ENCODE measurements at places on chromosomes 5 and 9.

- no peak for DNase-seq
These were observed 113.4 kb upstream of the ASTN2 start for GRCh38 chr9:117528225-117528624.

DNA sequence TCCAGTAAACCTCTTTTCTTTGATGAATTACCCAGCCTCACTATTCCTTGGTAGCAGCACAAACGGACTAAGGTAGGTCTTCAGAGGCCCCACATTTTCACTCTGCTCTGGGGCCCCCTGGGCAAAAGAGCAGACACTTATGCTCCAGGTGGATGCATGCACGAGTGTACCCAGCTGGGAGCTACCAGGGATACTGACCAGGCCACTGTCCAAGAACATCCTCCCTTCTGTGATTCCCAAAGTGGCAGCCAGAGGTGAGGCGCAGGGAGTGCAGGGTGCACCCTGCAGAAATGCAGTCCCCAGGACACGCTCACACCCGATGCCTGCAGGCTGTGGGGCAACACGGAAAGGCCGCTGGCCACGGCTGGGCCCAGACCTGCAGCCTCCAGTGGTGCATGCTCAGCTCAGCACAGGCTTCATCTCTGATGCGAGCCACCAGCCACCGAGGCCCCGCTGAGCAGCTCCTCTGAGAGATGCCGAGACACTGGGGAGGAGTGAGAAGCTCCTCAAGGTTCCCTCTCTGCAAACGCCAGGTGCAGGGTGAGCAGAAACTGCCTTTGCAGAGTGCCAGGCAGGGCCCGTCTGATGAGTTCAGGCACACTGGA lies 48.1 kb upstream of the OLFM1 start:
- DNase-seq: no peak

DNA sequence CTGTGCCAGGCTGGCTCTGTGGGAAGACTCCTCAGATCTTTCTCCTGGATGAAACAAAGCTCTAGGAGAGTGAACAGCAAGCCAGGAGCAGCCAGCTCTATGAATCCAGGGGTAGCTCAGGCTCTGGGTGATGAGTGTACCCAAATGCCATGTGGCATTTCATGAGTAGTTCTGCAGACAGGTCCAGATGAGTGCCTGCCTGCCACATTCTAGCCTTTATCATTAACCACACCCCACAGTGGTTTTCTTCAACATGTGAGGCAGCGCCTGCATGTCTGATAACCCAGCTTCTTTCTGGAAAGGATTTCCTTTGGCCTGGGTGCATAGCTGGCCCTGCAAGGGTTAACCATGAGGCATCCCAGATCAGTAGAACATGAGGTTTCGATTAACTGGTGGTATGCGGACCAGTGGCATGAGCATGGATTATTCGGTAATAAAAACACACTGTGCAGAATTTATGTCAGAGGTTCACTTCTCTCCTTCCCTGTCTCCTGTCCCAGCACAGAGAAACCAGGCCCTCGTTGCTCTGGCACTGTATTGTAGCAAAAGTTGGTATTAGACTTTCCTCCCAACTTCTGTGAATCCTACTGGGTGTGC lies 381.9 kb upstream of the ZNF462 start:
- no peak for DNase-seq

DNA sequence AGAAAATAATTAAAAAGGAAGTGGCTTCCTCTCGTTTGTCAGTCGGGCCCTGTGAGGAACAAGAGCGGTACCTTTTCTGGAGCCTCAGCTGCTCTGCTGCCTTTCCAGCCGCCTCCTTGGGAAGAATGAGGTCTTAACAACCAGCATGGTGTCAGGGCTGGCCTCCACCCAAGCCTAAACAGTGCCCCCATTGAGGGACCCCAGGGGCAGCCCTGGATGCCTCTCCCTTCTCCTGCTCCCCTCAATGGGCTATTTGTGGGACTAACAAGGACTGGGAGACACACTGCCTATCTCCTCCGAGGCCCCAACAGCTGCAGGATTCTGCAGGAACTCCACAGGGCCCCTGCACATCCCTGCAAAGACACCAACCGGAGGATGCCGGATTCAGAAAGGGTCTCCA lies 155.4 kb upstream of the MAP3K1 start:
- DNase-seq: no peak

DNA sequence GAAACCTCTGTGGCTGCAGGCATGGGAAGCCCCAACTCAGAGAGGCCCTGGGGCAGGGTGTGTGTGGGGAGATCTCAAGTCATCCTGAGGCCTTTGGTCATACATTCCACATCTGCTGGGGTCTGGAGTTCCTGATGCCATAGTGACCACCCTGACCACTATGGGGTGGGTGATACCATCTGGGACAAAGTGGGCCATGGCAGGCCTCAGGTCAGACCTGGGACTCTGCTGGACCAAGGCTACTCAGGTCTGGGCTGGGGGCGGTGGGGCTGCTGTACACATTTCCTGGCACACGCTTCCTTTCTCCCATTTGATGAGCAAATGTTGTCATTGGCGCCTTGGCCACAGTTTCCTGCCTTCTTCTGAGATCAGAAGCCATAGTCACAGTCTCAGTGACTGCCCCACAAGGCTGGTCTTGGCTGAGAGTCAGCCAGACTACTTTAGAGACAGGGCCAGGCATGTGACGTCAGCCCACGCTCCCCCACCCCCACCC lies 15.1 kb upstream of the ACSL6 start:
- no peak for DNase-seq

GRCh38 chr5:139392324-139392677 lies 2.6 kb upstream of the MZB1 start:
- no peak for DNase-seq

- DNase-seq: no peak
These were observed 35.2 kb downstream of the FAT2 start for GRCh38 chr5:151555760-151556576.

DNA sequence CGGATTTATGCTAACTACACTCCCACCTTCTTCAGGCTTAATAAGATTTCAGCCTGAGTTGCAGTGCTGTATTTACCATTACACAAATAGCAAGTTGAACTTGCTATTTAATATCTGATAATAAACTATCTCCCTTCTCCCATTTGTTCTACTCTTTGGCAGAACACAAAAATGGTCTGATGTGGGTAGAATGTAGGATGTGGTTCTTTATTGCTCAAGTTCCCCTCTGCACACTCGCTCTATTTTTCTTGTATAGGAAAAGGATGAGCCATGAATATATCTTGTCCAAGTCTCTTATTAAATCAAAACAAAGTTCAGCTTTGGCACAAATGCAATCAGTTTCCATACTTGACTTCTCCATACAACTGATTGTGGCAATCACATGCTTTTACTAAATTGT lies 37.2 kb upstream of the KIF2A start:
- no peak for DNase-seq

DNA sequence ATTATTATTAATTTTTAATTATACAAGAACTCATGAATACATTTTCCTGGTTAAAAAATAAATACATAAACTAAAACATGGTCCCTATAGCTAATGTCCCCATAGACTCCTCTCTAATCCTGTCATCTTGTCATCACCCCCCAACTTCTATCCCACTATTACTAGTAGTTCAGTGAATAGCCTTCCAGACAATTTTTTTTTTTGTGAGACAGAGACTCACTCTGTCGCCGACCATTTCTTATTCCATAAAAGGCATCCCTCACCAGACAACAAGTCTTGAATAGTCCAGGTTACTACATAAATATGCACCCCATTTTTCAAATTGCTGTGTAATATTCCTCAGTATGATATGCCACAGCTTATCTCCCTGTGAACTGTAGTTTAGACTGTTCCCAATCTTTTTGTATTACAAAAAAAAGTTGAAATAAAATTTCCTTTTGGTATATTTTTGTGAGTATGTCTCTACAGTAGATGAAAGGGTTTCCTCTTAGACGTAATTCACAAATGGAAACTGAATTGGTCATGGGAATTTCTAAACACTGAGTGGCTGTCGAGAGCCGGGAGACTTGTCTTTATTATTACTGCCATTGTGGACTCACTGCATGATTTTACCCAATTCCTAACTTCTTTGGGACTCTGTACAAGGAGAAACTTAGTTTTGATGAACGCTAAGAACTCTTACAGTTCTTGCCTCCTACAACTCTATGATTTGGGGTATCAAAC lies 6.4 kb upstream of the ABLIM3 start:
- no peak for DNase-seq

GRCh38 chr5:91486638-91487037 lies 103.5 kb upstream of the ARRDC3 start:
- no peak for DNase-seq

DNA sequence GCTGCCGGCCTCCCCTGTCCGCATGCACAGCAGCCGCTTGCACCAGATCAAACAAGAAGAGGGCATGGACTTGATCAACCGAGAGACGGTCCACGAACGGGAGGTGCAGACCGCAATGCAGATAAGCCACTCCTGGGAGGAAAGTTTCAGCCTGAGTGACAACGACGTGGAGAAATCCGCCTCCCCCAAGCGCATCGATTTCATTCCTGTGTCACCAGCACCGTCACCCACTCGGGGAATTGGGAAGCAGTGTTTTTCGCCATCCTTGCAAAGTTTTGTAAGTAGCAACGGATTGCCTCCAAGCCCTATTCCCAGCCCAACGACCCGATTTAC lies 75.3 kb downstream of the PIP5K1B start:
- DNase-seq: no peak

GRCh38 chr5:15092801-15093200 lies 221.2 kb upstream of the ANKH start:
- no peak for DNase-seq

GRCh38 chr5:57334475-57334874 lies 148.1 kb downstream of the ACTBL2 start:
- no peak for DNase-seq

DNA sequence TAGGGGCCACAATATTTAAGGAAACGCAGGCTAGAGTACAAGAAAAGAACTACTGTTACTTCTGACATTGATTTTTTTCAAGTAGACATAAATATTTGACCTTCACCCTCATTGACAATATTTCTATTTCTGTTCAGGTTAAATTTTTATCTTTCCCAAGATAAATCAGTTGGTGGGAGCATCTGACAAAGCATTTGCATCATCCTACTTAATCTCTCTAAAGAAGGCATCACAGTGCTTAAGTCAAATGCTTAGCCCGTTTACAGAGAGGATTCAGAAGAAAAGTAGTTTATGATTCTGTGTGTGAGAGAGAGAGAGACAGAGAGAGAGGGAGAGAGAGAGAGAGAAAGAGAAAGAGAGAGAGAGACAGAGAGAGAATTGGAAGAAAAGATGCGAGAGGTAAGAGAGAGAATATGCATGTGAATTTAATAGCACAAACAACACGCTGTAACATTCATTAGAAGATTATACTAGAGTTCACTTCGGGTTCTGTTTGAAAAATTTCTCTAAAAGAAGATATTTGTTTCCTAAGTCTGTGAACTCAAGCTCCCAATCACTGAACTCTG lies 1093.3 kb upstream of the CDH6 start:
- DNase-seq: no peak

DNA sequence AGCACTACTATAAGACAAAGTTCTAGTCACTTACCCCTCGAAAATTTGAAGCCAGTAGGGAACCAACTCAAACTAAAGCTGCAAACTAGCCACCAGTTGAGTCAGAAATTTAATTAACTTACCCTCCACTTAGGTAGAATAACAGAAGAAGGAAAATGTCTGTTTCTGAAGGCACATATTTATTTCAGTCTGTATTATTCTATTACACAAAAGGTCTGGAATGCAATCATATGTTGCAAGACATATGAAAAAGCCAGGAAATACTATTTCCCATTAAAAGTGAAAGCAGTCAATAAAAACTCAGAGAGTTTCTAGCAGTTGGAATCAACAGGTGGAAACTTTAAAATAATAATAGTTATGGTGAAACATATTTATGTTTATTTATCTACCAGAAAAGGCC lies 79.2 kb upstream of the SLCO4C1 start:
- DNase-seq: no peak

GRCh38 chr9:92857236-92857635 lies 20.6 kb downstream of the ZNF484 start:
- no peak for DNase-seq

- no peak for DNase-seq
These were observed 307.5 kb downstream of the ZNF608 start for GRCh38 chr5:124438903-124439281.

- no peak for DNase-seq
These were observed 51.2 kb upstream of the FCN2 start for GRCh38 chr9:134829356-134829937.

DNA sequence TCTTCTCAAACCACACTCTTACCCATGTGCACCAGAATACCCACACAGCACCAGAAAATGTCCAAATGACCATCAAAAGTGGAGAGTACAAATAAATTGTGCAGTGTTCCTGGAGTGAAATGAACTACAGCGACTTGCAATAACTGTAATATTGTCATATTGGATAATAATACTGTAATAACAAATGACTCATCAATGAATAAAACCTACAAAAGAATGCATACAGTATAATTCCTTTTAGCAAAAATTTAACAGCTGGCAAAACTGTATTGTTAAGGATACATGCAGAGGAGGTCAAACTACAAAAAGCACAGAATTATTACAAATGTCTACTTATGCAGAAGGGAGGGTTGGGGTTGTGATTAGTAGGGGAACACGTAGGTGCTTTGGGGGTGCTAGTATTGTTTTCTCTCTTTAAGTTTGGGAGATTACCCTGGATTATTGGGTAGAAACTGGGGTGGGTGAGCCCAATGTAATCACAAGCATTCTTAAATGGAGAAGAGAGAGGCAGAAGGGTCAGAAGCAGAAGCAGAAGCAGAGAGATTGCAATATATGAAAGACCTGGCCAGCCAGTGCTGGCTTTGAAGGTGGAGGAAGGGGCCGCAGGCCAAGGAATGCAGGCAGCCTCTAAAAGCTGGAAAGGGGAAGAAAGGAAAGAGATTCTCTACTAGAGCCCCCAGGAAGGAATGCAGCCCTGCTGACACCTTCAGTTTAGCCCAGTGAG lies 21.8 kb downstream of the IRF1 start:
- DNase-seq: no peak

DNA sequence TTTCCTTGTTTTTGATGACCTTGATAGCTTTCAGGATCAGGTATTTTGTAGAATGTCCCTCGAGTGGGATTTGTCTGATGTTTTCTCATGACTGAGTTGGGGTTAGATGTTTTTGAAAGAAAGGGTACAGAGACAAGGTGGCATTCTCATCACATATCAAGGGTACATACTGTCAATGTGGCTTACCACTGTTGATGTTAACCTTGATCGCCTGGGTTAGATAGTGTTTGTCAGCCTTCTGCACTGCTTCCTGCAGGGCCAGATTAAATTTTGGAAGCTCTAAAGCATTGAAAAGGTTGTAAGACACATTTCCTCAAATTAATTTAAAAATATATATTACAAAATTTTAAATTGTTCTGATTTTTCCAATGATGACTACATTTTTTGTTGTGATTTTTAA lies 287.4 kb upstream of the ACTBL2 start:
- no peak for DNase-seq

Data from AG04449 (cell line).